ENCODE measurements at places on chromosomes 7 and 10. TPM values are rescaled to one million over a fixed set of nuclear protein-coding genes. Genes with fewer than 3 reads are reported as not detected.

DNA sequence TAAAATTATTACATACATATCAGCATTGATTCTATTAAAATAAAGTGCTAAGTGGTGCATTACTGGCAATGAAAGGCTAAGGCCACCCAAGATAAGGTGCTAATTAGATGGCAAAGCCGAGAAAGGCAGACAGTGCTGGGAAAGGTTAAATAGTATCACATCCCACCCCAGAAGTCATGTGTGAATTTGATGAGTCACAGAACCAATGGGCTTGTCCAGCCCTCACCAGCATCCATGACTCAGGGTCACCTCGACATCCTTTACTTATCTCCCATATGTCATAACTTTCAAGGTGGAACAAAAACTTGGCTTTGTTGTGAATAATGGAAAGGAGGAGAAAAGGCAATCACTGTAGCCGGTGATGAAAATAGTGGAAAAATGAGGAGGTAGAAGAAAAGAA is 459.1 kb downstream of the PLXNA4 start:
- DNase-seq = no peak

DNA sequence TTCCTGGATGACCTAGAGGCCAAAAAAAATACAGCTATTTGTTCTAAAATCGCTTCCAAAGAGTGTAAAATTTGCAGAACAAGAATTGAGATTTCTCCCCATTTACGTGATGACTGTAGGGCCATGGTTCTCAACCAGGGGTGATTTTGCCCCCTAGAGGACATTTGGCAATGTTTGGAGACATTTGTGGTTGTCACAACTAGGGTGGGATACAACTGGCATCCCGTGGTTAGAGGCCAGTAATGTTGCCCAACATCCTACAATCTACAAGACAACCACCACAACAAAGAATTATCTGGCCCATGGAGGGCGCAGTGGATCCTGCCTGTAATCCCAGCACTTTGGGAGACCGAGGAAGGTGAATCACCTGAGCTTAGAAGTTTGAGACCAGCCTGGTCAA is 22.8 kb upstream of the MALSU1 start:
- no peak for DNase-seq

DNA sequence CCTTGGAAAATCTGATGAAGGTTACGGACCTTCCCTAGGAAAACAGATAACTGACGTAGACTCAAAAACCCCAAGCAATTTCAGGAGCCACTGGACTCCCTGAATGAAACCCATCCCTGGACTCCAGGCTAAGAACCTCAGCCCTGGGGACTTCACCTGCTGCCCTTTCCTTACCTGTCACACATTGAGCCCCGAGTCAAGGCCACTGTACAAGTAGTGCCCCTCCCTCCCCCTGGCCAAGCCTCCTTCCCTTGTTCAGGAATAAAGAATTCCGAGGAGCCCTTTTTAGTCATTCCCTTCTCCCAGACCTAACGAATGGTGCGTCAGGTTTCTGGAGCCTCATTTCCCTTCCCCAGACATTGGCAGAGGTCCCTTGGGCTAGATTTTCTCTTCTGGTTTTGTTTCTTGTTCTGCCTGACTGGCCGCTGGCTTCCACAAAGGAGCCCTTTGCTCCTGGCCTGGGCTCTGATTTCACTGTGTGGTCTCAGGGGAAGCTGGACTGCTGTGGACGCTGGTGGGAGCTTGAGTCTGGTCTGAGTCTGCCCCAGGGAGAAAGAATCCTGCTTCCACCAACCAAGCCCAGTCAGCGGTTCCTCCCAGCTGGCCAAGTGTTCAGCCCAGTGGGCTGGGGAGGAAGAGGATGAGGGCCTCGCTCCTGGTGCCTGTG is 31.7 kb downstream of the ZNF775 start:
- no peak for DNase-seq

DNA sequence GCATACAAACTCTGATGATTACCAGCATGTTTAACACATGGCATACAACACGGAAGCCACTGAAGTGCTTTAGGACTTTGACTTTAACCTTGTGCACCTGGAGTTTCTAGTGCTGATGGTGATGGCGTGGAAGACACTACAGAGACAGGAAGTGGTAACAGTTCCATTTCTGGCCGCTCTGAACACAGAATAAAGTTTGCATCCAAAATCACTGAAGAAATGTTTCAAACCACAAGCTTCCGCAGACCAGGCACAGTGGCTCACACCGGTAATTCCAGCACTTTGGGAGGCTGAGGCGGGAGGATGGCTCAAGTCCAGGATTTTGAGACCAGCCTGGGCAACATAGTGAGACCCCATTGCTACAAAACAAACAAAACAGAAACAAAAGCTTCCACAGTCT is 40.3 kb upstream of the TNPO3 start:
- peak; percentile 13 for DNase-seq

FXYD4 gene
- total RNA-seq = not detected

SEC31B gene
- total RNA-seq = 29.5 TPM
